ENCODE measurements at places on chromosomes 7 and 10. TPM values are rescaled to one million over a fixed set of nuclear protein-coding genes. Genes with fewer than 3 reads are reported as not detected.

DNA sequence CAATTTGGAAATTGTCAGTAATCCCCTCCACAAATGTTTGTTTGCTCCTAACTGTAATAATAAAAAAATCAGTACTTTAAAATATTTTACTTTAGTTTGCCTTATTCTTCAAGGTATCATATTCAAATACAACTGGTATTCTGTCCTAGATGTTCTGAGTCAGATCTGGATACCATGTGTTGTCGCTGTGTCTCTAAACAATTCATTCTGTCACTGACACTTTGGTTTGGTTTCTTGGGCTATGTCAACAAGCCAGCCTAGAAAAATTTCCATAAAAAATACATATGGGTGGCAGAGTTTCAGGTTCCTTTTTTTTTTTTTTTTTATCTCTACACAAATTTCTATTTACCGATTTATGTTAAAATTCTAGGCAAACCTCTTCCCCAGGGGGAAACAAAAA, 33.2 kb upstream of the SEMA3D start:
- H3K27ac ChIP-seq, result no peak overlapping the region
- no peak overlapping the region for H3K4me3 ChIP-seq
- H3K36me3 ChIP-seq, result no peaks in the 10 kb centered on the region
- H3K27me3 ChIP-seq, result no peaks in the 10 kb centered on the region

- no peak overlapping the region for H3K27ac ChIP-seq
- H3K4me3 ChIP-seq, result no peak overlapping the region
- no peak for DNase-seq
Measured at GRCh38 chr7:139396323-139396951, 36.7 kb downstream of the LUC7L2 start.

DNA sequence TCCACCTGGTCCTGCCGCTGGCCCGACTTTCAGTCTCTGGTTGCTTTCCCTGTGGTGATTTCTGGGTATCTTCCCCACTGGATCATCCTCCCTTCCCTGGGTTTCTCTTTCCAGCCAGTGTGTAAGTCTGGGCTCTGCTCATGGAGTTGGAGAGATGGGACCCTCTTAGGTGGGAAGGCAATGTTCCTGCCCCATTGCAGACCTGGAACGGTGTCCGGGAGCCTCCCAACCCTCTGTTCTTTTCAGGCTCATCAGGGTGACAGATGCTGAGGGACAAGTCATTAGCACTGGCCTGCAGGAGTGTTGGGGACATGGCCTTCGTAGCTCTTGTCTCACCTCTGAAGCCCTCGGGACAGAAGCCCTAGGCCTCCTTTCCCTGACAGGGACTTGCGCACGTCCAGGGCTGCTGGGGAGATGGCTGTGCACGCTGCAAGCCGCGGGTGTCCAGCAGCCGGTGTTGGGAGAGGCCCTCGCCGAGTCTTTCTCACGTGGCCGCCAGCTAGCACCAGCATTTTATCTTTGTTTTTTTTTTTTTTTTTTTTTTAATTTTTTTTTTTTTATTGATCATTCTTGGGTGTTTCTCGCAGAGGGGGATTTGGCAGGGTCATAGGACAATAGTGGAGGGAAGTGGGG, 17.2 kb downstream of the ZNF783 start:
- H3K4me1 ChIP-seq, result peaks cover 14% of the 10 kb centered on the region
- no peak for DNase-seq
- H3K27me3 ChIP-seq, result peaks cover 40% of the 10 kb centered on the region
- no peak overlapping the region for H3K27ac ChIP-seq

DNA sequence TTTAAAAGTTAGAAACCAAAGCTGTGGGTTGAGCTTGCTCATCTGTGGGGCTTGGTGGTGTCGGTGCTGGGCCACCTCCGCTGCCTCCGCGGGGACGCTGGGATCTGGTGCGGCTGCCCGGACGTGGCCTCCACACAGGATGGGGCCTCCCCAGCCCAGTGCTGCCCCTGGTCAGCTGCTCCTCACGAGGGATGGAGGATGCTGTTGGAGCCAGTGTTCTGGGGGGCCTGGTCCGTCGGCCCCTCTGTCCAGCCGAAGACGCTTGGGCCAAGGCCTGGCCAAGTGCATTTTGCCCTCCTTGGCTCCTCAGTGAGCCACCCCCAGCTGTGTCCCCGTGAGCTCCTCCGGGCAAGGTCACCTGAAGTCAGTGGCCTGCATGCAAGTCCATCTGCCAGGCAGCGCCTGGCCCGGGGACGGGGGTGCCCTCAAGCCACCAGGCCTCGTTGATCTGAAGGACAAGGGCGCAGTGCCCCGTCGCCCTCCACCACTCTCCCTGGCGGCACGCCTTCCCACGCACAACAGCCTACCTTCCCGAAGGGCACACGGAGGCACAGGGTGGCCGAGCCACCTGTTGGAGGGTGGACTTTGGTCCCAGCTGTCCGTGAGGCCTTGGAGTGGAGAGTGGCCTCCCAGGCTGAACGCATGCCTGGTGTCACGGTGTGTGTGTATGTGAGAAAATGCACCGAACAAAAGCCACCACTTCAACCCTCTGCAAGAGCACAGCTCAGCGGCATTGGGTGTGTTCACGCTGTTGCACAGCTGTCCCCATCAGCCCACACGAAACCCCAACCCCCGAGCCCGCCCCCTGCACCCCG, 27.3 kb downstream of the KNDC1 start:
- H3K4me1 ChIP-seq, result peaks cover 23% of the 10 kb centered on the region
- no peaks in the 10 kb centered on the region for H3K36me3 ChIP-seq
- peaks cover 2% of the 10 kb centered on the region for H3K27me3 ChIP-seq

GRCh38 chr7:17099083-17099973, 199.1 kb upstream of the AHR start:
- H3K27ac ChIP-seq, result no peak overlapping the region
- no peak for DNase-seq
- H3K27me3 ChIP-seq, result no peaks in the 10 kb centered on the region
- no peak overlapping the region for H3K4me3 ChIP-seq
- no peaks in the 10 kb centered on the region for H3K36me3 ChIP-seq

DNA sequence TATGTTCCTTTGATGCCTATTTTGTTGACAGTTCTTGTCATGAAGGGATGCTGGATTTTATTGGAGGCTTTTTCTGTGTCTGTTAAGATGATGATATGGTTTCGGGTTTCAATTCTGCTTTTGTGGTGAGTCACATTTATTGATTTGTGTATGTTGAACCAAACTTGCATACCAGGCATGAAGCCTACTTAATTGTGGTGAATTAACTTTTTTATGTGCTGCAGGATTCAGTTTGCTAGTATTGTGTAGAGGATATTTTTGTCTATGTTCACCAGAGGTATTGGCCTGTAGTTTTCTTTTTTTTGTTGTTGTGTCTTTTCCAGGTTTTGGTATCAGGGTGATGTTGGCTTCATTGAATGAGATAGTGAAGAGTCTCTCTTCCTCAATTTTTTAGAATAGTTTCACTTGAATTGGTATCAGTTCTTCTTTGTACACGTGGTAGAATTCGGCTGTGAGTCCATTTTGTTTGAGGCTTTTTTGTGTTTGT, 345.9 kb downstream of the KIF20B start:
- no peak overlapping the region for H3K4me3 ChIP-seq
- H3K27me3 ChIP-seq, result no peaks in the 10 kb centered on the region
- no peak overlapping the region for H3K27ac ChIP-seq

GRCh38 chr10:89852872-89853271, 151.5 kb downstream of the KIF20B start:
- no peaks in the 10 kb centered on the region for H3K27me3 ChIP-seq
- no peak overlapping the region for H3K4me3 ChIP-seq
- DNase-seq, result no peak

DNA sequence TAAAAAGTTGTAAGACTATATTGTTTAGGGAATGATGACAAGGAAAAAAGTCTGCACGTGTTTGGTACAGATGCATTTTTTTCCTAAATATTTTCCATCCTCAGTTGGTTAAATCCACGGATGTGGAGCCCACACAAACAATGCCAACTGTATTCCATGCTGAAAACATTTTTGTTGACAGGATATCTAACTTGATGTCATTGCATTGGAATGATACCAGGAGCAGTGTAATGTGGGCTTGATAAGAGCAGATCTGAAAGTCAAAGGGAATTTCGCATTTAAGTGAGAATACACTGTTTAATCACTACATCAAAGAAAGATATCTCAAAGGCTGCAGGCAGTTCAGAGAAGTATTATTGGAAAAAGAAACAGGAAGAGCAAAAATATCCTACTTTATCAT, 49.5 kb upstream of the TMEM140 start:
- no peaks in the 10 kb centered on the region for H3K27me3 ChIP-seq
- no peak for DNase-seq
- H3K36me3 ChIP-seq, result no peaks in the 10 kb centered on the region
- no peak overlapping the region for H3K4me3 ChIP-seq
- H3K27ac ChIP-seq, result no peak overlapping the region
- no peaks in the 10 kb centered on the region for H3K4me1 ChIP-seq

ENTPD7 gene
- 10.6 TPM for total RNA-seq

GRCh38 chr7:49845626-49846025, 72.2 kb downstream of the VWC2 start:
- no peak for DNase-seq
- H3K27me3 ChIP-seq, result no peaks in the 10 kb centered on the region
- H3K36me3 ChIP-seq, result no peaks in the 10 kb centered on the region

GRCh38 chr7:2004841-2005725, 227.7 kb downstream of the MAD1L1 start:
- H3K4me1 ChIP-seq, result peaks cover 72% of the 10 kb centered on the region
- H3K27ac ChIP-seq, result no peak overlapping the region
- H3K4me3 ChIP-seq, result no peak overlapping the region
- no peak for DNase-seq
- H3K36me3 ChIP-seq, result peaks cover 4% of the 10 kb centered on the region

ZNF488 gene
- 0.07 TPM for total RNA-seq

OPN1SW gene
- not detected for total RNA-seq

GRCh38 chr7:95545673-95546072, 50.6 kb downstream of the PDK4 start:
- no peaks in the 10 kb centered on the region for H3K27me3 ChIP-seq
- H3K27ac ChIP-seq, result no peak overlapping the region
- H3K36me3 ChIP-seq, result no peaks in the 10 kb centered on the region
- no peaks in the 10 kb centered on the region for H3K4me1 ChIP-seq
- no peak for DNase-seq
- no peak overlapping the region for H3K4me3 ChIP-seq

GRCh38 chr10:59133841-59134593, 42.4 kb upstream of the PHYHIPL start:
- no peaks in the 10 kb centered on the region for H3K36me3 ChIP-seq
- no peaks in the 10 kb centered on the region for H3K4me1 ChIP-seq
- H3K27ac ChIP-seq, result no peak overlapping the region
- no peak overlapping the region for H3K4me3 ChIP-seq

DNA sequence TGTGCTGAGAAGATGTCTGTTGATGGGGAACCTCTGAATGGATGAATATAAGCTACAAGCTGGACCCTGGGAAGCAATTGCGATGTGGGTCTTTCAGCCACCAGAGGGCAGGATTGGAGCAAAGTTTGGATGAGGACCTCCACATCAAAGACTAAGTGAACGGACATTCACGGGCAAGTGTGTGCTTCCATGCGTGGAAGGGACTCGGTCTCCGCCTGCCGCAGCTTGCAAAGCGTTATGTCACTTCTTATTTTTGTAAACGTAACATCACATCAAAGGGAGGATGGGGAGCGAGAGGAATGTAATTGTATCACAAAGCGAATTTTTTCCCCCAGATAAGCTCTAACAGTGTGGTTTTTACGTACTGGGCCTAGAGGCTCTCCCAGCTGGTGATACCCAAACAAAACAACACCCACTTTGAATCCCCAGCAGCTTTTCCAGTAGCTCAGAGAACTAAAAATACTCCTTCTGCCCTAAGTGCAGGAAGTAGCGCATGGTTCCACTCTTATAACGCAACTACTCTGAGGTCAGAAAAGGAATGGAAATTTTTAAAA, 65.0 kb downstream of the VWA2 start:
- no peak overlapping the region for H3K4me3 ChIP-seq
- no peaks in the 10 kb centered on the region for H3K36me3 ChIP-seq
- H3K27me3 ChIP-seq, result peaks cover 16% of the 10 kb centered on the region
- no peaks in the 10 kb centered on the region for H3K4me1 ChIP-seq
- no peak overlapping the region for H3K27ac ChIP-seq
- DNase-seq, result peak; percentile 62

DNA sequence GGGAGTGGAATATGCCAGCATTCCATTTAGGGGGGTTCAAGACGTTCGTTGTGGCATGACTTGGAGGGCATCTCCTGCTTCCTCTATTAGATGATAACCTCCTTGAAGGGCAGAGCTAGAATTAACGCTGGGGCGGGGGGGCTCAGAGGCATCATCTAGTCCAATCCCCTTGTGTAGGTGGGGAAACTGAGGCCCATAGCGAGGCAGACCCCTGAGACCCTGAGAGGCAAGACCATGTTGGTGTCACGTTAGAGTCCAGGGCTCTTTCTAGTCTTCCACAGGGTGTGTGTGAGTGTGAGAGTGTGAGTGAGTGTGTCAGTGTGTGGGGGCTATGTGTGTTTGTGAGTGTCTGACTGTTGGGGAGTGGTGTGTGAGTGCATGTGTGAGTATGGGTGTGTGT, 29.3 kb upstream of the NUB1 start:
- no peaks in the 10 kb centered on the region for H3K36me3 ChIP-seq
- H3K4me3 ChIP-seq, result no peak overlapping the region
- peaks cover 9% of the 10 kb centered on the region for H3K27me3 ChIP-seq
- peaks cover 3% of the 10 kb centered on the region for H3K4me1 ChIP-seq

SP8 gene
- 1.2 TPM for total RNA-seq
